ENCODE measurements at places on chromosomes 12 and 14. TPM values are rescaled to one million over a fixed set of nuclear protein-coding genes. Genes with fewer than 3 reads are reported as not detected.

DNA sequence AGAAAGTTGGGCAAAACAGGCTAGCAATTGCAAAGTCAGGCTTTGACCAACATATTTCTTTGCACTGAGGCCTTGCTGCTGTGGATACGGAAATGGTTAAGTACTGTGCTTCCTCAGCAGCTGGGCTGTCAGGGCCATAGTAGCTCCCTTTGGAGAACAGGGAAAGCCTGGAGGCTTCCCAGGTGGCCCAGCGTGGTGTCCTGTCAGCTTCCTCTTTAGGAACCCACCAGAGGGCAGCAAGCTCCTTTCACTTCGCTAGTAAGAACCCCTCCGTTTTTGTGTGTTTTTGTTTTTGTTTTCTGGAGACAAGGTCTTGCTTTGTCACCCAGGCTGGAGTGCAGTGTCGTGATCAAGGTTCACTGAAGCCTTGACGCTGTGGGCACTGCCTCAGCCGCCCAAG, 1.7 kb upstream of the CFAP251 start:
- DNase-seq = no peak

GRCh38 chr12:7638760-7639555, 26.8 kb downstream of the APOBEC1 start:
- DNase-seq = peak; percentile 66

- no peak for DNase-seq
Observed at GRCh38 chr14:100526057-100526456, 61.2 kb downstream of the BEGAIN start.

DNA sequence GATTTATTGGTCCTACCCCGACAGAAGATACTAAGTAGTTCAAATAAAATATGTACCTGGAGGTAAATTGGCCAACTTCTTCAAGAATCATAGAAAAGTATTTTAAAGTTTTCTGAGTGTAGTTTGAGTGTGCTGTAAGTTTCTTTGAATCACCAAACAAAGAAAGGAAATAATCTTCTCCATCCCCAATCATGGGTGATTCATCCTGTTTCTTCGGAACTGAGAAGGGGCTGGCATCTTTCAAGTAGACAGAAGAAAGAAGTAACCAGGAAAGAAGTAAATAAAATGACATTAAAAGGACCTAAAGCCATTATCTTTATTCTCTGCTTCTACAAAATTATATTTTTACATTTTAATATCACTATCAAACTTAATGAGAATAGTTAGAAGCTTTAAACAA, 6.8 kb downstream of the LMNTD1 start:
- no peak for DNase-seq

DNA sequence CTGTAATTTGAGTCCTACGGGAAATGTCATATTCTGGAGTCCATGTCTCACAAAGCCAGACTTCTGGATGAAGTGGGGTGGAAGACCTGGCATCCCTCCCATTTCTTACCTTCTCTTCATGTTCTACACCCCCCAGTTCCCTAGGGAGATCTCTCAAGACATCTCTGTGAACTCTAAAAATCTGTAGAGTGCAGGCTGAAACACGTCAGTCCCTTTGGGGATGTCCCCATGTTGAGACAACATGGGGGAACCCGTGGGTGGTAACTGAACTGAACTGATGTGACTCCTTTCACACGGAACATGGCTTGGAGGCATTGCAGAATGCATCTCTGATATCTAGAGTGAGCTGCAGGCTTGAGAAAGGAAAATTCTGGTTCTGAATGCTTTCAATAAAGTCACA, 15.2 kb downstream of the SERPINA12 start:
- DNase-seq = no peak

- DNase-seq = no peak
Observed at GRCh38 chr14:56964895-56965294, 154.6 kb upstream of the OTX2 start.

DNA sequence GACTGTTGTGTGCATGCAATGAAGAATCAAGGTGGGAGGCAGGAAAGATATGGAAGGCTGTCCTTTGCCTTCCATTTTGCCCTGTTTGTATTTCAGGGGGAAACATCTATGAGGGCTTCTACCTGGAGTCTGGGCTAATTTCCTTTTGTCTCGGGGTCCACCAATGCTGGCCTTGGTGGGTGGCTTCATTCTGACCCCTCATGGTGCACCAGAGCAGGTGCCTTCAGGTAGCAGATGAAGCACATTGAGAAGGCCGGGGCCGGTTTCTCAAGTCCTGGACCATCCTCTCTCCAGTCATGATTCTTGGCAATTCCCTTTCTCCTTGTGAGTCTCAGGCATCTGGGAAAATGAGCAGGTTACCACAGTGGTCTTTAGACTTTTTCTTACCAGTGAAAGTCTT, 47.2 kb downstream of the RPH3A start:
- no peak for DNase-seq

- DNase-seq = no peak
Observed at GRCh38 chr12:1213205-1213604, 222.2 kb downstream of the ERC1 start.

DNA sequence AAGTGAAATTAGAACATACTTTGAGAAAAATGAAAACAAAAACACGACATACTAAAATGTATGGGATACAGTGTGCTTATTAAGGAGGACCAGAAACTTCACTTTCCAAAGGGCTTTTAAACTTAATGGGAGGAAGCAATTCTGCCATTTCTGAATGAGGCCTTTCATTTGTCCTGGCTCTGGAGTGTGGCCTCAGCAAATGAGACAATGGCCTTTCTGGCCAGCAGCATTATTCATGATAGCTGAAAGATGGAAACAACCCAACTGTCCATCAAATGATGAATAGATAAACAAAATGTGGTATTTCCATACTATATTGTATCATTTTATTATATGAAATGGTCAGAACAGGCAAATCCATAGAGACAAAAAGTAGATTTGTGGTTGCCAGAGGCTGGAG, 338.6 kb downstream of the CEP128 start:
- DNase-seq = no peak

- DNase-seq = peak; percentile 57
Observed at GRCh38 chr12:70590051-70590450, 47.2 kb downstream of the PTPRB start.

The KLHL33 gene
- total RNA-seq = 0.11 TPM

The ACRBP gene
- total RNA-seq = 6.1 TPM

The OR11G2 gene
- not detected for total RNA-seq

The GALNT4 gene
- 3.7 TPM for total RNA-seq

The HCAR3 gene
- 0.44 TPM for total RNA-seq

The KRT2 gene
- total RNA-seq = not detected

The ESYT1 gene
- total RNA-seq = 46.1 TPM

Measured in PC-9 (cell line).